MG63 (cell line): ENCODE measurements at places on chromosomes 6 and 20. TPM values are rescaled to one million over a fixed set of nuclear protein-coding genes. Genes with fewer than 3 reads are reported as not detected.

DUSP15 gene
- 1.3 and 1.9 TPM in 2 replicates for total RNA-seq

NKAIN2 gene
- not detected in 2 replicates for total RNA-seq

C6orf52 gene
- total RNA-seq = not detected in 2 replicates

PLCB4 gene
- total RNA-seq = 0.07 and 0.12 TPM in 2 replicates

OARD1 gene
- 1.4 and 5.9 TPM in 2 replicates for total RNA-seq

HUS1B gene
- total RNA-seq = 0.22 TPM in 1 of 2 replicates, not detected in the other

BEND3 gene
- 2.2 and 5.9 TPM in 2 replicates for total RNA-seq

GABRR1 gene
- total RNA-seq = not detected in 2 replicates

THBD gene
- total RNA-seq = 0.72 and 1.4 TPM in 2 replicates

DST gene
- total RNA-seq = 16.7 and 19.7 TPM in 2 replicates

PPP1R14C gene
- total RNA-seq = 3.3 and 3.6 TPM in 2 replicates

CAGE1 gene
- total RNA-seq = 0.49 TPM in 1 of 2 replicates, not detected in the other

MLN gene
- total RNA-seq = not detected in 2 replicates

NUDT3 gene
- 2.6 and 6.2 TPM in 2 replicates for total RNA-seq

BANF2 gene
- total RNA-seq = not detected in 2 replicates

ADAM33 gene
- total RNA-seq = 4.9 and 7.3 TPM in 2 replicates

ZSCAN31 gene
- total RNA-seq = 26.2 and 34.9 TPM in 2 replicates

PSMA7 gene
- total RNA-seq = 1,085 and 1,523 TPM in 2 replicates

SUMO4 gene
- 8.4 TPM in 1 of 2 replicates, not detected in the other for total RNA-seq

C20orf173 gene
- not detected in 2 replicates for total RNA-seq

C2 gene
- total RNA-seq = 0.13 and 0.20 TPM in 2 replicates

C6orf15 gene
- total RNA-seq = 0.91 TPM in 1 of 2 replicates, not detected in the other

GNMT gene
- not detected in 2 replicates for total RNA-seq

ROMO1 gene
- total RNA-seq = 143 and 318 TPM in 2 replicates

STMND1 gene
- total RNA-seq = not detected in 2 replicates

LRRC73 gene
- total RNA-seq = 0.10 TPM in 1 of 2 replicates, not detected in the other

MTO1 gene
- total RNA-seq = 20.1 and 21.1 TPM in 2 replicates

PSORS1C2 gene
- total RNA-seq = not detected in 2 replicates

POM121L2 gene
- not detected in 2 replicates for total RNA-seq

GSTA3 gene
- not detected in 2 replicates for total RNA-seq

LZTS3 gene
- 0.03 TPM in 1 of 2 replicates, not detected in the other for total RNA-seq

LY6G6C gene
- not detected in 2 replicates for total RNA-seq

ADTRP gene
- 1.5 and 2.1 TPM in 2 replicates for total RNA-seq

ZNF391 gene
- total RNA-seq = 3.3 and 5.3 TPM in 2 replicates

OOEP gene
- not detected in 2 replicates for total RNA-seq

SLC24A3 gene
- total RNA-seq = not detected in 2 replicates

OR2H2 gene
- total RNA-seq = not detected in 2 replicates

HLA-A gene
- total RNA-seq = 139 and 315 TPM in 2 replicates

TINAG gene
- total RNA-seq = not detected in 2 replicates

ELMO2 gene
- 29.5 and 41.7 TPM in 2 replicates for total RNA-seq
